Heart left ventricle (tissue), 16 donors: ENCODE measurements at places on chromosomes 6 and 20. TPM values are rescaled to one million over a fixed set of nuclear protein-coding genes. Genes with fewer than 3 reads are reported as not detected.

CRISP3 gene
- not detected for polyA plus RNA-seq

PI3 gene
- 0.47 TPM for polyA plus RNA-seq

ABHD16B gene
- polyA plus RNA-seq = 0.12 TPM

SRF gene
- polyA plus RNA-seq = 43.5 TPM

LAMA4 gene
- 23.8 TPM for polyA plus RNA-seq

GPR6 gene
- not detected for polyA plus RNA-seq

SLC22A2 gene
- not detected for polyA plus RNA-seq

MDN1 gene
- 24.6 TPM for polyA plus RNA-seq

ZNF391 gene
- polyA plus RNA-seq = 0.73 TPM

CYP39A1 gene
- 2.9 TPM for polyA plus RNA-seq

TMEM170B gene
- polyA plus RNA-seq = 2.8 TPM

AGER gene
- 1.6 TPM for polyA plus RNA-seq

ARG1 gene
- not detected for polyA plus RNA-seq

MYLK2 gene
- 0.23 TPM for polyA plus RNA-seq

CLPSL2 gene
- not detected for polyA plus RNA-seq

MYBL2 gene
- 0.08 TPM for polyA plus RNA-seq

DNA sequence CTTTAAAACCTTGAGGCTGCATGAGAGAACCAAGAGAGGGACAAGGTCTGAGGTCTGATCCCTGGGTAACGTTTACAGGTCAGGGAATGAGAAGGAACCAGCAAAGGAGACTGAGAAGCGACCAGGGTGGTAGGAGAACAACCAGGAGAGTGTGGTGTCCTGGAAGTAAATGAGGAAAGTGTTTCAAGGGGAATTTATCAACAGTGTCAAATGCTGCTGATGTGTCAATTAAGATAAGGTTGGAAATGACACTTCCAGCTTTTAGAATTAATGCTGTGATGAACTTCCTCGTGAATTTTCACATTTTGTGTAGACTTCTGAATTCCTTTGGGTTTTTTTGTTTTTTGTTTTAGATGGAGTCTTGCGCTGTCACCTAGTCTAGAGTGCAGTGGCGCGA is 83.7 kb downstream of the CNBD2 start:
- no peak for DNase-seq

- no peak for DNase-seq
Observed at GRCh38 chr6:115945306-115945705, 115.4 kb downstream of the FRK start.

DNA sequence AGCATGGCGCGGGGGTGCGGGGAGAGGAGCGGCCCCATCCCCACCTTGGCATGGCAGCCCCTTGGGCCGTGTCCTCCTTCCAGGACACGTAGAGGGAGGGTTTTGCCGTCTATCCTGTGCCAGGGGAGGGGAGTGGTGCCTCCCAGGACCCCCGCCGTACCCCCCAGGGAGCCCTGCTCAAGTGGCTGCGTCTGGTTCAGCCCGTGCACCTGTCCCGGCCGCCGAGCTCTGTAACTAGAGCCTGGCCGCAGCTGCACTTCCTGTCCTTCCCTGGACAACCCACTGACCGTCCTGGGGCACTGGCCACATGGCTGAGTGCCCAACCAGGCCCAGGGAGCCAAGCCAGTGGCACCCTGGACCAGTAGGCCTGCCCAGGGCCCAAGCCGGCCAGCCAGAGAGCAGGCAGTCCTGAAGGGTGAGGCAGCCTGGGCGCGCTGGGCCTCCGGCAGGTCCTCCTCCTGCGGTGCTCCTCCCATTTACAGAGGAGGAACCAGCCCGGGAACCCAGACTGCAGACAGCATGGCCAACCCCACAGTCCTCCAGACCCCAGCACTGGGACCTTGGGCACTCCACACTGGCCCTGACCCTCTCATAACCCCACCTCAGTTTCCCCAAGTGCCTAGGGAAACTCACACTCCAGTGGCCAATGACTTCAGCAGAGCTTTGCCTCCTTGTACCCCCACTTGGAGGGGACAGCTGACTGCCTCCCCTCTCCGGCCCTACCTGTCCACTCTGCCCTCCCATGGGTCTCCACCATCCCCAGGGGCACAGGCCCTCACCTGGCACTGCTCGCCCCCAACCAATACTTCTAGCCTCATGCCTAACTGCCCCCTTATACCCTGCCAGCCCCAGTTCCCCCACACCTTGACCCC is 8.7 kb downstream of the LAMA5 start:
- peak; percentile 75 for DNase-seq

GRCh38 chr6:22766979-22767378 is 197.6 kb downstream of the HDGFL1 start:
- no peak for DNase-seq

GRCh38 chr6:52494298-52495072 is 74.3 kb downstream of the EFHC1 start:
- DNase-seq = no peak

GRCh38 chr20:1391640-1392442 is 1.0 kb downstream of the FKBP1A start:
- DNase-seq = no peak

DNA sequence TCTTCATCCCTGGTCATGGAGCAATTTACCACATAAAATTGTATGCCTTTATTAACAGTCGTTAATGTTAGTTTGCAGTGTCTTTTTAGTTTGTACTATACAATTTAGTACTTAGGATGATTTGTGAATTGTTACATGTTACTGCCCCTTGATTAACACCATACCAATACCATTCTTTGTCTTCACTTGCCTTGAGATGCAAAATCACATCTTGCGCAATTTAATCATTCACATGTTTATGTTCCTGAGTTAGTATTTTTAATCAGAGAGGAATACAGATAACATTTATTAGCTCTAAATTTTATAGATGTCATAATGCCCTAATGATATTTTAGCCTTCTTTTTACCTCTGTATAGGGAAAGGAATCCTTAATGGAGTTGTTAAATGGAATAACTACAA is 114.1 kb downstream of the SCAF8 start:
- DNase-seq = no peak

DNA sequence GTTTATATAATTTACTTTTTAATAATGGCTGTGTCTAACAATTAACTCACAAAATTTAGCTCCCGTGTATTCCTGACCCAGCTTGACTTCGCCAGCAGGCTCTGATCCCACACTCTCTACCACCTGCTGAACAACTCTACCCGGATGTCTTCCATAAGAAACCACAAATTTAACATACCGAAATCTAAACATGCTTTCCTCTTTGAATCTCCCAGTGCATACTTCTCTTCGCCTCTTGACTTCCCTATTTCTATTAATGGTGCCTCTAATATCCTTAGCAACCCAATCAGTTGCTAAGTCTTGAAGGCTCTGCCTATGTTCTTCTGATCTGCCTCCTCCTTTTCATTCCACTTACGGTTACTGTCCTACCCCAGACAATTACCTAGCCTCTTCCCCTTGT is 4.6 kb upstream of the MYB start:
- no peak for DNase-seq

DNA sequence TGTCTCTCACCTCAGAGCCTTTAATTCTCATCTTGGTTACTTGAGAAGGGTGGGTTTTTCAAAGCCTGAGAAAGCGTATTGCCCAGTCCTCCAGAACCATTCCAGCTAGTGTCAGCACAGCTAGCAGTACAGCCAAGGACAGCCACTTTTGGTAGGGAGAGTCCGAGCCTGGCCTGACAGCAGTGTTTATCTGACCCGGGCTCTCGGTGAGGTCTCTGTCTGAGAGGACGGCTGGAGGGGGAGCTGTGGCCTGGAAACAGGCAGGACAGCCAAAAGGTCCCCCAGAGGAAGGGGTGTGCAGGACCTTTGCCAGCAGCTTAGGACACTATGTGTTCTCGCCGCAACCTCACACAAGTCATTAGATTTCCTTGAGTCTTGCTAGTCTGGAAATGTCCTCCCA is 38.8 kb downstream of the LYRM2 start:
- DNase-seq = peak; percentile 31

- DNase-seq = peak; percentile 38
Observed at GRCh38 chr6:89411145-89412070, 665 bp downstream of the RRAGD start.

GRCh38 chr6:71385111-71385822 is 96.7 kb downstream of the OGFRL1 start:
- no peak for DNase-seq

GRCh38 chr6:36545767-36546307 is 1.4 kb downstream of the STK38 start:
- DNase-seq = no peak

- no peak for DNase-seq
Observed at GRCh38 chr6:9412951-9413559, 977.7 kb upstream of the SLC35B3 start.

GRCh38 chr20:46640044-46640443 is 11.2 kb downstream of the SLC13A3 start:
- no peak for DNase-seq

GRCh38 chr6:89667872-89668556 is 29.5 kb upstream of the LYRM2 start:
- DNase-seq = no peak

GRCh38 chr6:153121311-153121710 is 9.8 kb downstream of the RGS17 start:
- no peak for DNase-seq

DNA sequence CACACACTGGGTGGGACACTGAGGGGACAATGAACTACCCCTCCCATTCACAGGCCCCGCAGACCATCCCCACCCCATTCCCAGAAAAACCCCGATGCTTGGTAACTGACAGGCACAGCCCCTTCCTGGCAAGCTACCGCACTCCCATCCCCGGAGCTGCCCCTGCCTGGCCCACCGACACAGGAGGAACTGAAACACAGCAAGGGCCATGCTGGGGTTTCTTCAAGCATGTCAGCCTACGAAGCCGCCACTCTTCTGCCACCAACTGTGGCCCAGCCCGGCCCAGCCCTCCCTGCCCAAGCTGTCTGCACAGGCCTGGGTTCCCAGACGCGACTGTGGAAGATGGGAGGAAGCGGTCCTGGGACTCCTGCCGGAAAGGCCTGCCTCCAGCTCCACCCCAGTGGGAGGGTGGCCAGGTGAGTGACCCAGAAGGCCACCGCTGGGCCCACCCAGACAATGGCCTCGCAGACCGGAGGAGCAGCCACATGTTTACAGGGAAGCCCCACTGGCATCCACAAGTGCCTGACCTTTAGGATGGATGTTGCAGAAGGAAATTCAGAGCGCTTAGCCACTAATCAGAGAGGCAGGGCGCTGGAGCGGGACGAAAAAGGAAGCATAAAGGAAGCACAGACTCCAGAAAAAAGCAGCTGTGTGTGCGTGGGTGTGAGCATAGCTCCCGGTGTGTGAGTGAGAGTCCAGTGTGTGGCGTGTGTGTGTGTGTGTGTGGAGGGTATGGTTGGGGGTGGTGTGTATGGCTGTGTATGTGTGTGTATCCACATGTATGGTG is 91.6 kb downstream of the PRND start:
- DNase-seq = no peak

DNA sequence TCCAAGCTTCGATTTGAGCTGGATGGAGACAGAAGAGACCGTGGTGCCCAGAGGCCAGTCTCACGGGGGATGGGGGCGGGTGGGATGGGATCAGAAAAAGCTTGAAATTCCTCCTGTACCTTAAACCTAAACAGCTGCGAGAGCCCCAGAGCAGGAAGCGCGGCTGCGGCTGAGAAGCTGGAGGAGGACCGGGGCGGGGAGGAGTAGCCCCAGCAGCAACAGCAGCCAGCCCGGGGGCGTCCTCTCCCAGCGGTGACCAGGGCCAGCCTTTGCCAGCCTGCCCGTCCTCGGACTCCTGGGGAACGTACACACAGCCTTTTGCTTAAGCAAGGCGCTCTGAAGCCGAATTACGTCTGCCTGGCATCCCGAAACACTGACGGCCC is 17.4 kb upstream of the PRDM13 start:
- DNase-seq = no peak

- no peak for DNase-seq
Observed at GRCh38 chr20:48826883-48827771, 672 bp downstream of the PREX1 start.

GRCh38 chr6:35967076-35967774 is 46.3 kb upstream of the SRPK1 start:
- no peak for DNase-seq
